Stimulated activated CD4-positive, alpha-beta T cell treated with anti-CD3 and anti-CD28 coated beads, Interleukin-4, amount 100 ng/mL, for 1 hour (primary cell): ENCODE measurements at places on chromosomes 7 and 10.

DNA sequence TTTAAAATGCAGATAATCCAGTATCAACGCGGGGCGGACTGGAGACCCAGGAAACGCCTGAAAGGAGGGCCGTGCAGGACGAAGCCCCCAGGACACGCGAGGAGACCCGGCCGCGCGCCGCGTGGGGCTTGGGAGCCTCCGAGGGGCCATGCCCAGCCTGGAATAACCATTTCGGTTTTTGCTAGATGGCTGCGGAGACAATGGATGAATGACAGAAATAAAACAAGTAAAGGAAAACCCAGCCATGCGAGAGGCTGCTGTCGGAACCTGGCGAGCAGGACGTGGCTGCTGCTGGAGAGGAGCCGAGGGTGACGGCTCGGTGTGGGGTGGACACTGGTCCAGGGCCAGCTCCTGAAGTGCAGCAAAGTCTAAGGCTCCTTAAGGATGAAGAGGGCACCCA lies 227.2 kb upstream of the ADARB2 start:
- no peak for DNase-seq

- no peak for DNase-seq
Observed at GRCh38 chr10:85641479-85642009, 725.1 kb downstream of the GRID1 start.

- no peak for DNase-seq
Observed at GRCh38 chr10:94104316-94105000, 110.7 kb downstream of the PLCE1 start.

GRCh38 chr10:100509241-100509840 lies 10.3 kb downstream of the SEC31B start:
- DNase-seq, result peak; percentile 40

- DNase-seq, result no peak
Observed at GRCh38 chr7:75879771-75880184, 944 bp downstream of the RHBDD2 start.

DNA sequence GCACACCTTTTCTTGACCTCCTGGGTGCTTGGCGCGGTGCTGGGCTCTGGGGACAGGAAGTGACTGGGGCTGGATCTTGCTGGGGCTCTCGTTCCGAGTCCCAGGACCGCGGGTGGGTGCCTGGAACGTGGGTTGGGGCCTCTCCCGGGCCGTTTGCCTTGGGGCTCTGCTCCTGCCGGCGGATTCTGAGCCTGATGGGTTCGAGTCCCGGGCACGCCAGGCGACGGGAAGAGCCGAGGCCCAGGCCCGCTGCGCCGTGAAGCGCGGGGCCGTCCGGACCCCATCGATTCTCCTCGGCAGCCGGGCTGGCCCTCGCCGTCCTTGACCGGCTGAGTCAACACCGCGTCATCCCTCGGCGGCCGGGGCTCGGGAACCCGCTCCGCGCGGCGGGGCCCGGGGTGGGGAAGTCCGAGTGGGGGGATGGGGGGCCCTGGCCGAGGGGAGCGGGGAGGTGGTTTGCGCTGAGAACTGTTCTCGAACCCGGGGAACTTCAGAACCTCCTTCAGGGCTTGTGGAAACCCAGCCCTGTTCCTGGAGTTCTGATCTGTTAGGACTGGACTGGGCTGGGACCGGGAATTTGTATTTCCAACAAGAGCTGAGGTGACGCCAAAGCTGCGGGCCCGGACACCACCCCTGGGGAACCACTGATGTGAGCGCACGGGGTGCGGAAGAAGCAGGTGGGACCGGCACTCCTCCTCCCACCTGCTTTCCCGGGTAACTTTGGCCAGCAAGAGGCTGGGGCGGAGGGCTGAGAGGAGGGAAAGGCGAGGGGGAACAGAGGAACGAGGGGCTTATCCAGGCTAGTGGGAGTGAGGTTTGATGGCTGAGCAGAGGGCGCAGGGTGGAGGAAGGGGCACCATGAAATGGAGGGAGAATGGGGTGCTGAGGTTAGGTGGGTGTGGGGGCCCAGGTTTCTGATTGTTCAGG lies 6.2 kb downstream of the HHEX start:
- DNase-seq, result no peak

GRCh38 chr10:126561921-126562680 lies 108.4 kb downstream of the C10orf90 start:
- DNase-seq, result no peak

DNA sequence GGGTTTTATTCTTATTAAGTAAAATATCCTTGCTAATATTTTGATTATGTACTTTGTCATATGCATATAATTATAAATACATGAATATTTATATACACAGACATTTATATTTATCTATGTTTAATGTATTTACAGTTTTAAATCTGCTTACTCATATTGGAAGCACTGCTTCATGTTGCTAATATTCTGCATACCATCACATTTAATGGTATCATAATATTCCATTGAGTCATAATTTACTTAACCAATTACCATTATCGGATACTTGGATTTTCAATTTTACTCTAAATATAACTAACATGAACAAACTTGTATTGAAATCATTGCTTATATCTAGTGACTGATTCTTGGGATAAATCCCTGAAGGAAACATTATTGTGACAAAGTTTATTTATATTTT lies 155.2 kb downstream of the MBL2 start:
- no peak for DNase-seq

DNA sequence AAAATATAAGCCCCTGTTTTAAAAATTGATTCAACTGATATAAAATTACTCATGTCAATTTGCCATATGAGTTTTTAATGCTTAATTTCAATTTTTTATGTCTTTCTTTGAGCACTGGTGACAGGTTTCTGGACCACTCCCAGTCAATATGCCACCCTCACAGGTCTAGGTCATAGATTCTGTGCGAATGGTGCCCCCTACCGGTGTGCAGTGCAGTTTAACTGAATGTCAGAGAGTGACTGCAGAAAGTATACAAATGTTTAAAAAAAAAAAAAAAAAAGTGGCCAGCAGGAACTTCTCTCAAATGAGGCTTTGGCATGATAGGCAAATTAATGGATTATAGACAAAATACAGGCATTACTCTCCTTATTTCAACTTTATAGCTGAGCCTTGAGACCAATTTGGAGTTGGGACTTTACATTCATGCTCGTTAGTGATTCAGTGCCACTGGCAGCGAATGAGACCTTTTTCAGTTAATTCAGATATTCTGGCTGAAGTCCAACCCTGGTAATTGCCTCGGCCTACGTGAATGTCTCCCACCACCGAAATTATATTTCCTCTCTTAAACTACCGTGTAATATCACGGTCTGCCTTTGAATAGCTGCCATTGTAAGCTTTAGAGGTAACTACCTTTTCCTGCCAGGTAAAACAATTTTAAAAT lies 427.6 kb downstream of the PHTF2 start:
- DNase-seq, result peak; percentile 3

GRCh38 chr7:7417851-7418250 lies 117.8 kb downstream of the COL28A1 start:
- no peak for DNase-seq

DNA sequence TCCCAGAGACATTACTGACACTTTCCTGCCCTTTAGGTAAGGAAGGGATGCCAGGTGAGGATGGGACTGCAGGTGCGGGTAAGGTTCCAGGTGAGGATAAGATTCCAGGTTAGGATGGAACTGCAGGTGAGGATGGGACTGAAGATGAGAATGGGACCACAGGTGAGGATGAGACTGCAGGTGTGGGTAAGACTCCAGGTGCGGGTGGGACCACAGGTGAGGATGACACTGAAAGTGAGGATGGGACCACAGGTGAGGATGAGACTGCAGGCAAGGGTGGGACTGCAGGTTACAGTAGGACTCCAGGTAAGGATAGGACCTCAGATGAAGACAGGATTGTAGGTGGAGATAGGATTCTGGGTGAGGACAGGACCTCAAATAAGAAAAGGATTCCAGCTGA lies 322.3 kb downstream of the WDR37 start:
- DNase-seq, result no peak

DNA sequence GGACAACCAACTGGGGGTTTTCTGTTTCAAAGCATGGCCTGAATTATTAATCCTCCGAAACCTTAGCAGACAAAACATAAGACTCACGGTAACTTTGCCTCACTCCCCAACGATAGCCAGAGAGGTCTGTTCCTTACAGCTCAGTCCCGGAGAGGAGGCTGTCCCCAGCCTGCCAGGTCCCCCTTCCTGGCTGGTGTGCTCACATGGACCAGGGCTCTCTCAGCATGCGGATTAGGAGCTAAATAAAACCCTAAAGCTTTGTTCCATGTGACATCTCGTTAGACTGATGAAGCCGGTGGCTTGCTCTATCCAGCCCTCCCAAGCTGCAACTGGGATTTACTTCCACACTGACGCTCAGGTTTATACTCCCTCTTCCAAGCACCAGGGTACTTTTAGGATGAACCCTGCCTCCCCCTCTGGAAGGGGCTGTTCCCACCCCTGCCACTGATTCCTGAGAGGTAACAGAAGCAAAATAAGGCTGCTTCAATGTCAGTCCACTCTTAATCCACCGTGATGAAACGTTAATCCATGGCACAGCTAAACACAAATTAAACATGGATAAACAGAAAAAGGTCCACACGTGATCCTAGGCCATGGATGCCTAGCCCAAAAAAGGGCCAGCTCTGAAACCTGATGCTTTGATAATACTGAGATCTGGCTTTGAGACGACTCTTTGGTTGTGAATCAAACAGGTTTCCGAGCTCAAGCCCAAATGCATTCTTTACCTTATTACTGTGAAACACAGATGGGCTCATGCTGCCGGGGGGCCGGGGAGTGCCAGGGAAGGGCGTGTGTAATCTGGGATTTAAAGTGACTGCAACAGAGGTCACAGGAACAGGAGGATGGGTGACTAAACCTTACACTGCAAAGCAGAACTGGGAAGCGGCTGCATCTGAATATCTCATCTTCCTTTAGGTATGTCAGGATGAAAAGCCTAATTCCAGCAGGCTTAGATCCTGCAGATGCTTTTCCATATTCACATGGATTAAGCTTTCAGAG lies 86.2 kb downstream of the ZRANB1 start:
- DNase-seq, result no peak

DNA sequence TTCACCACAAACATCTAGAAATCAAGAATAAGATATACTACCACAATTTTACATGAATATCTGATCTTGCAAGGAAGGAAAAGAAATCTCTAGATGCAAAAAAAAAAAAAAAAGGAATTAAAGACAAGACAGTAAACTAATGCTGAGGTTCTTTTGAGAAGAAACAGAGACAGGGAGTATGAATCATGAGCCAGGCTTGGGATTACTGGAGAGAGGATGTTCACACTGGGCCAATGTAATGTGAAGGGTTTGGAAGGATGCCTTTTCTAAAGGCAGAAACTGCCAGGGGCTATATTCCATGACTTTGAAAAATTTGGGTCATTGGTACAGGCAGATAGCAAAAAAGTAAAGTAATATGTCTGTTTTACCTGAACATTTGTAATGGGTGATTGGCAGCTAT lies 573.0 kb upstream of the IGFBP3 start:
- no peak for DNase-seq

DNA sequence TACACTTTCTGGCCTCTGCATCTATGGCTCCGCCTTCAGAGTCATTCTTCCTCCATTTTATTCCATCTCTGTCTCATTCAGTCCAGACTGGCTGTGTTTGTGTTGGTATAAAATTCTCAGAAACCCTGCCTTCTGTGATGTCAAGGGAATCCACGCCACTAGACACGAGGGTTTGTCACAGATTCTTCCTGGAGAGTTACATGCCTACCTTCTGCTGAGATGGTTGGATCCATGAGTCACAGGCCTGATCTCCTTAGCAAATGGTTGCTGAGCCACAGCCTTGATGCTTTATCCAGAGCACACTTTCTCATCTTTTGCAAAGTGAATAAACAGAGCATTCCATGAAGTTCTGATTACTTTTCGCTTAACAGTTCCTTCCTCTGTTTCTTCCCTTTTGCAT lies 35.9 kb upstream of the TSPAN33 start:
- DNase-seq, result no peak

- DNase-seq, result no peak
Observed at GRCh38 chr10:61971003-61971325, 69.5 kb downstream of the ARID5B start.

GRCh38 chr7:7351832-7352231 lies 169.5 kb downstream of the C1GALT1 start:
- DNase-seq, result no peak

DNA sequence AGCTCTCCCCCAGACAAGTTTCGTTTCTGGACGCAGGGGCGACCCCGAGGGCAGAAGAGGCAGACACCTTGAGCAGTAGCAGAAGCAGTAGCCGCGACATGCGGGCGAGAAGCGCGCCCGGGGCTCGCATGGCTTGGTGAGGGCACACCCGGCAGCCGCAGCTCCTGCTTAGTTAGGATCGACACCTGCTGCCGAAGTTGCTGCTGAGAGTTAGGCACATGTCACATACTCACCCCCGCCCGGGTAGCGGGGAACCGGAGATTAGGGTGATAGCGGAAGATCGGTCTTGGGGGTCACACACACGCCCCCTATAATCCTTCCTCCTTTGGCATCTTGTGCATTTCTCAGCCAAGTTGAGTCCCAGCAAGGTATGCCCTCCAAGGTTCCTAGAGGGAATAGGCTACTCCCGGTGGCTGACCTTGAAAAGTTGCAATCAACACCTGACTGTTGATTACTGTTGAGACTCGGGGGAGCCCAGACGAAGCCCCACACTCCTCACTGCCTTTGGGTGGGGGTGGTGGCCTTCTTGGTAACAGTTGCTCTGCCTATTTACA lies 668 bp downstream of the GPR37 start:
- DNase-seq, result peak; percentile 9

DNA sequence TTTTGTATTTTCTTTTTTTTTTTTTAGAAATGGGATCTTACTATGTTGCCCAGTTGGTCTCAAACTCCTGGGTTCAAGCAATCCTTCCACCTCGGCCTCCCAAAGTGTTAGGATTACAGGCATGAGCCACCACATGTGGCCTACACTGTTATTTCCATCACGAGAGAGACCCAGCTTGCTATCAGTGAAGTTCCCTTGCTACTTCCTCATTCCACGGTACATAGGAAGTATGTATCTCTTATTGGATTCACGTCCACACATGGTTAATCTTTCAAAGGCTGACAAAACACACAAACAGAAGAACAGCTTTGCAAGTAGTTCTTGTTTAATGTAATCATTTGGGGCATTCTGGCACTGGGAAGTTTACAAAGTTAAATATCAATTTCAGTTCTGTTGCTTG lies 50.9 kb downstream of the DCLRE1A start:
- DNase-seq, result no peak

GRCh38 chr7:112876877-112877276 lies 86.7 kb upstream of the TMEM168 start:
- DNase-seq, result no peak

- DNase-seq, result no peak
Observed at GRCh38 chr7:128204455-128204854, 36.6 kb upstream of the LEP start.

GRCh38 chr7:111771638-111772037 lies 209.3 kb upstream of the IMMP2L start:
- DNase-seq, result no peak
